ENCODE measurements at places on chromosomes 1 and 21. TPM values are rescaled to one million over a fixed set of nuclear protein-coding genes. Genes with fewer than 3 reads are reported as not detected.

DNA sequence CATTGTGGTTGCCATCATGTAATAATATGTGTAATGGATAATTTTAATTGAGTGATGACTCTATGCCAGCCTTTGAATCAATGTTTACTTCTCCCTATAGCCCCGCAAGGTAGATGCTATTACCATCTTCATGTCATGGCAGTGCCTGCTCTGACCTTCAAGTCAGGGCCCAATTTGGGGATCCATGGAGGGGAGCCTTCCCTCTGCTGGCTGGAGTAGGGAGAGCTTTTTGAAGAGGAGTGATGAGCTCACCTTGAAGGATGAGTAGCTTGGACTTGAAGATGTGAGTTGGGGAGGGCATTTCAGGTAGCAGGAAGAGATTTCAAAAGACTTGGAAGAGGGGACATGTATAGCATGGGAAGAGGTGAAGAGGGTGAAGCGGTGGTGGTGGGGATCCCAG, 189.2 kb downstream of the FOXD2 start:
- peaks cover 7% of the 10 kb centered on the region for H3K27me3 ChIP-seq
- peak; percentile 38 for DNase-seq
- H3K4me1 ChIP-seq: no peaks in the 10 kb centered on the region
- no peak overlapping the region for H3K4me3 ChIP-seq

- H3K4me3 ChIP-seq: no peak overlapping the region
- H3K27me3 ChIP-seq: no peaks in the 10 kb centered on the region
- no peak for DNase-seq
- H3K4me1 ChIP-seq: no peaks in the 10 kb centered on the region
- no peaks in the 10 kb centered on the region for H3K36me3 ChIP-seq
- H3K27ac ChIP-seq: no peak overlapping the region
Measured at GRCh38 chr1:112297536-112297935, 98.5 kb upstream of the CTTNBP2NL start.

- H3K36me3 ChIP-seq: no peaks in the 10 kb centered on the region
- H3K4me3 ChIP-seq: no peak overlapping the region
- peaks cover 12% of the 10 kb centered on the region for H3K4me1 ChIP-seq
- DNase-seq: no peak
- peaks cover 37% of the 10 kb centered on the region for H3K27me3 ChIP-seq
Measured at GRCh38 chr21:38315122-38315521, 58.3 kb downstream of the KCNJ15 start.

DNA sequence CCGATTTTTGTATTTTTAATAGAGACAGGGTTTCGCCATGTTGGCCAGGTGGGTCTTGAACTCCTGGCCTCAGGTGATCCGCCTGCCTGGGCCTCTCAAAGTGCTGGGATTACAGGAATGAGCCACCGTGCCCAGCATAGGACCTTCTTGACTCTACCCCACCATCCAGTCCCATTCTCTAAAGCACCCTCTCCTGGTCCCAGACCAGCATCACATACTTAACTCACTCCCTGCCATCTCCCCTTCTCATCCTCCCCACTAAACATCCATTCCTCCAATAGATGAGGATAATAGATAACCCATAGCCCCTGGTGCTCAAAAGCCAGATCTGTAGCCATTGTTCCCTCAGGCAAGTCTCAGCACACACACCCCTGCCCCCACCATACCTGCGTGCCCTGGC, 2.1 kb downstream of the ENTREP3 start:
- peaks cover 12% of the 10 kb centered on the region for H3K36me3 ChIP-seq
- DNase-seq: no peak
- no peak overlapping the region for H3K27ac ChIP-seq

GRCh38 chr1:64539781-64540218, 69.9 kb downstream of the CACHD1 start:
- H3K36me3 ChIP-seq: no peaks in the 10 kb centered on the region
- H3K4me1 ChIP-seq: peaks cover 77% of the 10 kb centered on the region
- no peak overlapping the region for H3K27ac ChIP-seq
- H3K27me3 ChIP-seq: no peaks in the 10 kb centered on the region
- no peak for DNase-seq

DNA sequence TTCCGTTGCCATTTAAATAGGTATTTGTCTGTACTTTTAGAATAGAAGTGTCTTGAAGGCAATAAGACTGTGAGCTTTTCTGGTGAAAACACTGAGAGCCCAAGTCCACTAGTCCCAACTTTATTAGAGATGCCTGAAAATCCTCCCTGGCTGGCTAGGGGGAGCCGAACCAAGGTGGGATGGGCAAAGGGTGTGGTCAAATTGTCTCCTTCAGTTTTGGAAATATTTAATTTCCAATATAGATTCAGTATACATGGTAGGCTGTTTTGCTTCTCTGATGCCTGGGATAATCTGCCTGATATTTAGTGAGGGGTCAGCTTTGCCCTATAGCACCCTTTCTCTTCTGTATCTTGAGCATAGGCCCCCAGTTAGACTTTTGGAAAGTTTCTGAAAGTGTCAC, 3.5 kb downstream of the ROR1 start:
- H3K36me3 ChIP-seq: no peaks in the 10 kb centered on the region
- peak overlapping the region; percentile 95 for H3K4me3 ChIP-seq
- H3K27me3 ChIP-seq: no peaks in the 10 kb centered on the region
- H3K4me1 ChIP-seq: peaks cover 76% of the 10 kb centered on the region

Gene CR1
- 0.13 TPM for total RNA-seq

Gene CD101
- 1.3 TPM for total RNA-seq
